ENCODE measurements at places on chromosomes 11 and 22. TPM values are rescaled to one million over a fixed set of nuclear protein-coding genes. Genes with fewer than 3 reads are reported as not detected.

FOLH1 gene
- total RNA-seq = 0.34 TPM

OR5B21 gene
- not detected for total RNA-seq

METTL15 gene
- total RNA-seq = 17.8 TPM

ARHGAP32 gene
- total RNA-seq = 41.7 TPM

PPARA gene
- 16.7 TPM for total RNA-seq

GLYATL2 gene
- under 0.01 TPM for total RNA-seq
